ENCODE measurements at places on chromosomes 5 and 9.
A peak's percentile ranks its signal among the peaks of the same experiment; 100 is the strongest.

- no peak for DNase-seq
Observed at GRCh38 chr9:13069498-13069897, 210.0 kb downstream of the MPDZ start.

DNA sequence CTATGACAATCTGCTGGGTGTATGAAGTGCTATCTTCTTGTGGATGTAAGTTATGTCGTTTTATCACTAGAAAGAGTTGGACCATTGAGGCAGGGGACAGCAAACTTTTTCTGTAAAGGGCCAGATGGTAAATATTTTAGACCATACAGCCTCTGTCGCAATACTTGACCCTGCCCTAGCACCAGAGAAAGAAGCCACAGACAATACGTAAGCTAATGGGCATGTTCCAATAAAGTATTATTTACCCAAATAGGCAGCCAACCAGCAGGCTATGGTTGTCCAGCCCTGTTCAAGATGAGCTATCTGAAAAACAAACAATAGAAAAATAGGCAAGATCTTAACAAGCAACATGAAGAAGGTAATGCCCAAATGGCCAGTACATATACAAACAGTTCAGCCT, 36.4 kb downstream of the MTX3 start:
- no peak for DNase-seq

DNA sequence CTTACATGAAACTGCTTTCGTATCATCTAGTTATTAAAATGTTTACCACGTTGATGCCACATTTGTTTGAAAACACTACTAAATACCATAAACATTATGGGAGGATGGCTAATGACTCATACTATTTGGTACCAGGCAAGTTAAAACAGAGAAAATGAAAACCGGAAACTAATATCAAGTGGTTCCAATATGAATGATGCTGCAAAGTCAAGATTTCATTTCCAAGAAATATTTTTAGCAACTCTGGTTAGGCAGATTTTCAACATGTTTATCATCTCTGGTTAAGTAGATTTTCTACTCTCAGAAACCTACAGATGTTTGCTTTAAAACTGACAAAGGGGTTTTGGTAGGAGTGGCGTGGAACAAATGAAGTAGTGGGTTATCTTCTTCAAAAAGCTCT, 4.9 kb upstream of the F2R start:
- no peak for DNase-seq

DNA sequence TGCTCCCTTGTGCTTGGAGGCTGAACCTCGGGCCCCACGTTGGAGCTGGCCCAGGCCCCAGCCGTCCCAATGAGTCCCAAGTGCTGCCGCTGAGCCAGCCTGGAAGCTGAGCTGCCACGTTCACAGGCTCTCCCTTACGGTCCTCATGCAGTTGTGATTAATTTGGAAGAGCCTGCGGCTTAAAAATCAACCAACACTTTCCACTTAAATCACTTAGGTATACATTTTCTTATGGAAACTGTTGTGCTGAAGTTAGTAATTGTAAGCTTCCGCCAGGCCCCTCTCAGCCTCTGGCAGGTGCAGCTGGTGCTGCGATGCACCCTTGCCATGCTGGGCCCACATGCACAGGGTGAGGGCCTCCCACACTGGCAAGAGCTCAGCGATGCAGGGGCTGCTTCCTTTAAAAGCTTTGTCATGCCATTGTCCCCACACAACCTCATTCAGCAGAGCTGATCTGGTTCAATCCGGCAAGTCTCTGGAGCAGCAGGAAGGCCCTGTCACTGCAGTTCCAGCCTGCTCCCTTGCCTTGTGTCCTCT, 61.0 kb downstream of the IPPK start:
- DNase-seq = no peak

- no peak for DNase-seq
Observed at GRCh38 chr9:29609282-29609681, 2036.0 kb upstream of the C9orf72 start.

DNA sequence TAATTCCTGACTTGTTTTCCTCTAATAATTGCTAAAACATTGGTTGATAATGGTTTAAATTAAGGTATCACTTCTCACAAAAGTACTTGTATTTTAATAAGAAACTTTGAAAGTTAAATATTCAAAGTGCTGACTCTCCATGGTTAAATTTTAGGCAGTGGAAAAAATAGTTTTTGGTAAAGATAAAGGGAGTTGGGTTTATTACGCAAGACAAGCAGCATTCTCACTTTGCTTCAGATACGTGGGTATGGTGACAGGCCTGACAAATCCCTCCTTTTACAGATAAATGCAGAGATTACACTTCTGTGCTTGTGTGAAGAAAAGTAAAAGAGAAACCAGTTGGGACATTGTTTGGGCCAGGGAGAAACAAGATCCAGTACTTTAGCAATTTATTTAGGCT, 14.5 kb upstream of the FAM170A start:
- DNase-seq = no peak

DNA sequence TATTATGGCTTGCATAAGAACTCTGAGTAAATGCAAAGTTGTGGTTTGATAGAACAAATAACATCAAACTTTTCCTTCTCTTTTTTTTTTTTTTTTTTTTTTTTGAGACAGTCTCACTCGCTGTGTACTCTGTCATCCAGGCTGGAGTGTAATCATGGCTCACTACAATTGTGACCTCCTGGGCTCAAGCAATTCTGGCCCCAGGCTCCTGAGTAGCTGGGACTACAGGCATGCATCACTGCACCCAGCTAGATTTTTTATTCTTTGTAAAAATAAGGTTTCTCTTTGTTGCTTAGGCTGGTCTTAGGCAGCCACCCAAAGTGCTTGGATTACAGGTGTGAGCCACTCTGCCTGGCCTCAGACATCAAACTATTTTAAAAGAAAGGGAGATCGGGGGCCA, 19.0 kb upstream of the PTGER4 start:
- DNase-seq = no peak

- no peak for DNase-seq
Observed at GRCh38 chr9:126591922-126592321, 21.8 kb upstream of the LMX1B start.

GRCh38 chr5:93911609-93912008, 170.2 kb upstream of the POU5F2 start:
- no peak for DNase-seq

- DNase-seq = no peak
Observed at GRCh38 chr5:149381261-149381985, 2.3 kb upstream of the IL17B start.

DNA sequence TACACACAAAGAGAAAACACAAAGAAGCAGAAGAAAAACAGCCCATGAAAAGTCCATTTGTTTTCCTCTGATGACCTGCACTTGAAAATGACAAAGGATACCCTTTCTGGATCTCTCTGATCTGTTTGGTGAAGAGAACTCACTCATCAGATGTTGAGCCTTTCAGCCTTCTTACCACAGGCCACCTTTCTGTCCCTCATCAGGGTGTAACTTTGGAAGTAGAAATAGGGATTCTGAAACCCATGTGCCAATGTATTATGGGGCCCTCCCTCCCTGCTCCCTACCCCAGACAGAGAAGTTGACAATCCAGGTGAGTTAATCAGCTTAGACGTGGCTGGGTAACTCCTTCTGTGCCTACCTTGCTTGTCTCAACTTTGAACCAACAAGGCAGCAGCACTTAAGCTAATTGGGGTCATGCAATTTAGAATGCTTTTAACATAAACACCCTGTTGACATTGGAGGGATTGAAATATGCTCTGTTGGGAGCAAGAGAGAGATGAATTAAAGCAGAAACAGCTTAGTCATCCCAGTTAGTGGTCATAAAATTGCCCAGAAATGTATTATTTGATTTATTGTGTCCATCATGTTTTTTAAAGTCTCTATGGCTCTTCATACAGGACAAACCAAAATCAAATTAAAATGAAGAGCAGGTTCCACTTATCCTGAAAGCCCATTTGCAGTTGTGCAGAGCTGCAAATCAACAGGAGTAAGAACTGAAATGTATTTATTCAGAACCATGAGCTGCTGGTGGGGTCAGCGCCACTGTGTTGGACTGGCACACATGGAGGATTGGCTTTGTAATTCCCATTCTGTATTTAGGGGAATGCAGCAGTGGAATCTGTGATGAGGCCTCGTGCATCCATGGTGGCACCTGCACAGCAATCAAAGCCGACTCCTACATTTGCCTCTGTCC, 132.0 kb downstream of the LIFR start:
- no peak for DNase-seq

DNA sequence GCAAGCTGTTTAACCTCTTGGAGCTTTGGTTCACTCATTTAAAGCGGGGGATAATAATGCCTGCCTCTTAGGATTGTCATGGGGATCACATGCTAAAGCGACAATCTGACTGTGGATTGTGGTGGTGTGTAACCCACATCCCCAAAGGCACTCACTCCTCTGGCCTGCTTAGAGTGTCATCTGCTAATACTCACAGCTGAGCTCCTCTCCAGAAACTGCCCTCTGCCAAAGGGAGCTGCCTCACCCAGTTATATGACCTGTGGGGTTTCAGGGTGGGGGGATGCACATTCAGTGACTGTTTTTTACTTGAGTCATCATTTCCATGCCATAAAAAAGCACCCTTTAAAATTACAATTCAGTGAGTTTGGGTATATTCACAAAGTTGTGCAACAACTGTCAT, 110.0 kb upstream of the SPOCK1 start:
- DNase-seq = no peak

GRCh38 chr9:86354818-86355309, 654 bp upstream of the TUT7 start:
- DNase-seq = no peak

DNA sequence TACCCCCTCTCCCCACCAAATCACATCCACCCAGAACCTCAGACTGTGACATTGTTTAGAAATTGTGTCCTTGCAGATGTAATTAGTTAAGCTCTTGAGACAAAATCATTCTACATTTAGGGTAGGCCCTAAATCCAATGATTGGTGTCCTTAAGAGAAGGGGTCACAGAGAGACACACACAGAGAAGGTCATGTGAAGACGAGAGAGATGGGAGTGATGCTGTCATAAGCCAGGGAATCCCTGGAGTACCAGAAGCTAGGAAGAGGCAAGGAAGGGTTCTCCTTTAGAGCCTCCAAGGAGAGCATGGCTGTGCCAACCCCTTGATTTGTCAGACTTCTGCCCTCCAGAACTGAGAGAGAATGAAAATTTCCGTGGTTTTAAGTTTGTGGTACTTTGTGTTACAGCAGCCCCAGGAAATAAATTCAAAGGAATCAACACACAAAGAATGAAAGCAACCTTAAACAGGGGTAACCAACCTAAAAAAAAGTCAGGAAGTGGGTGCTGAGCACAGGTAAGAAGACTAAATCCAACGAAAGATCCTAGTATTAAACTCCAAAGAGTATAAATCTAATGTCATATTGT, 33.6 kb downstream of the TIMD4 start:
- no peak for DNase-seq

GRCh38 chr5:34533582-34534522, 122.3 kb upstream of the RAI14 start:
- no peak for DNase-seq

- no peak for DNase-seq
Observed at GRCh38 chr9:137535120-137535428, 15.1 kb downstream of the PNPLA7 start.

DNA sequence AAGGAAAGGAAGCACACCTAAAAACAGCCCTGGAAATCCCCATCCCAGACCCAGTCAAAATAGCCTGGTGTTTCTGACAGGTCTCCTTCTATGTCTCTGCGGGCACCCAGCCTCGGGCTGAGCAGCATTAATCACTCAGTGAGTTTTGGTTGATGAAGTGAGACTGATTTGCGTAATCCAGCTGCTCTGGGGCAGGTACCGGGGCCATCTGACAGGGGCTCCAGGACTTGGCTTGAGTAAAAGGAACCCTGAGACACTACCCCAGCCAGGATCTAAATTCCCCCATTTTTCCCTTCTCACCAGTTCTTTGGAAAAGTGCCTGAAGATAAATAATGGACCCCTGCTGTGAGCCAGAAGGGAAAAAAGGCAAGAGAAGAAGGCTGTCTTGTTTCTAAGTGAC, 596 bp downstream of the SLC28A3 start:
- no peak for DNase-seq

GRCh38 chr5:67407979-67408378, 211.4 kb upstream of the CD180 start:
- no peak for DNase-seq

- DNase-seq = peak; percentile 43
Observed at GRCh38 chr5:137743031-137743640, 7.2 kb upstream of the KLHL3 start.

GRCh38 chr9:34252016-34252415, 73.2 kb downstream of the UBAP1 start:
- DNase-seq = no peak

GRCh38 chr9:128893354-128893753, 11.4 kb downstream of the LRRC8A start:
- DNase-seq = no peak

Measured in WTC11 (cell line).